ENCODE measurements at places on chromosomes 5 and 9.

DNA sequence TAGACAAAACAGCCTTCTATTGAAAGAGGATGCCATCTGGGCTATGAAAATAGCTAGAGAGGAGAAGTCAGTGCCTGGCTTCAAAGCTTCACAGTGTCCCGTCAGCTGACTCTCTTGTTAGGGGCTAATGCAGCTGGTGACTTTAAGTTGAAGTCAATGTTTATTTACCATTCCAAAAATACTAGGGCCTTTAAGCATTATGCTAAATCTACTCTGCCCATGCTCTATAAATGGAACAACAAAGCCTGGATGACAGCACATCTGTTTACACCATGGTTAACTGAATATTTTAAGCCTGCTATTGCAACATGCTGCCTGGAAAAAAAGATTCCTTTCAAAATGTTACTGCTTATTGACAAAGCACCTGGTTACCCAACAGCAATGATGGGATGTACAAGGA is 309.1 kb downstream of the NTRK2 start:
- DNase-seq, result no peak

- DNase-seq, result no peak
Measured at GRCh38 chr9:22211588-22212360, 202.7 kb upstream of the CDKN2B start.

GRCh38 chr5:172757394-172758010 is 13.5 kb downstream of the DUSP1 start:
- DNase-seq, result no peak

- no peak for DNase-seq
Measured at GRCh38 chr9:28688172-28688571, 1114.9 kb upstream of the C9orf72 start.

DNA sequence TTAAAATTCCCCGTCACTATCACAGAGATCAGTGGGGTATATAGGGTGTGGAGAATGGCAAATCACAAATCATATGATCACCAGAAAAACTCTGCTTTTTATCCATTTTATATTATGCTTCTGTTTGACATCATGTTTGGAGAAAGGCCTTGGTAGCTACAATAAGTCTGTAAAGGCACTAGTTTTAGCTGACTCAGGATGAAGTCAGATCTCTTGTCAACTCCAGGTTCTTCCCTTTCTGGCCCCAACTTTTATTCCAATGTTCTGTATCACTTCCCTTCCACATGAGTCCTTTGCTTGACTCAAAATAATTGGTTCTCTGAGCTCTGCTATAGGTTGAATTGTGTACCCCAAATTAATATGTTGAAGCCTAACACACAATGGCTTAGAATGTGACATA is 484.9 kb downstream of the PTPRD start:
- DNase-seq, result no peak

DNA sequence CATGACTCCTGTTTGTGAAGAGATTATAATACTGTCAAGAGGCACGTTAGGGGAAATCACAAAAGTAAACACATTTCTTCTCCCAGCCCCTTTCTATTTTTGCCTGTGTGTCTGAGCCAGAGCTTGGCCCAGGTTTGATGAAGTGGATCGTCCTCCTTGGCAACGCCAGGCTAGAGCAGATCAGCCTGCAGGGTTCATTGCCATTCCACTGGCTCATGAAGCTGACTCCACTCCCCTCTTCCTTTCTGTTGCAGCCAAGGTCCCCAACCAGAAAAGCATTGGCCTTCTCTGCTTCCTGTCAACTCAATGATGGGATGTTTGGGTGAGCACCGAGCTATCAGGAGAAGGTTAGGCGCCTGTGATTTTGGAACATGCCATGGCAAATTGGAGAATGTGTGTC is 3.3 kb downstream of the ADRB2 start:
- DNase-seq, result no peak

GRCh38 chr5:159915904-159916840 is at the start of gene ADRA1B:
Gene ADRA1B (plus strand): TSS chr5:159916482. CDS start chr5:159916906, 424 bp downstream.
- no peak for DNase-seq

DNA sequence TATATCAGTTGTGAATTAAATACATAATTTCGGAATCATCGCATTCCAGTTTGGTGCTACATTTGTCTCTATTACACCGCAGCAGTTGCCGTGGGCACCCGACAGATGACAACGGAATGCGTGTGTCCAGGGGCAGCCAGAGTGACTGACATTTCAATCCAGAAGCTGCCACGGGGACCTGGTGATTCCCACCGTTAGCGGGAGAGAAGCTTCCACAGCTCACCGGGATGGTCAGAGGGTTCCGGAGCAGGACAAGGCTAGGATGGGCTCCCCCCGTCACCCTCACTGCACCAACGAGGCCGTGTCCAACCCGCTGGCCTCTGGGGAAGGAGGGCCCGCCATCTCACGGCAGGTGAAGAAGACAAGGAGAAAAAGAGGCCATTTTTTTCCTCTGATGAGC is 86.8 kb downstream of the GTF3C4 start:
- DNase-seq, result no peak

- DNase-seq, result no peak
Measured at GRCh38 chr5:86115164-86115563, 502.6 kb upstream of the COX7C start.

DNA sequence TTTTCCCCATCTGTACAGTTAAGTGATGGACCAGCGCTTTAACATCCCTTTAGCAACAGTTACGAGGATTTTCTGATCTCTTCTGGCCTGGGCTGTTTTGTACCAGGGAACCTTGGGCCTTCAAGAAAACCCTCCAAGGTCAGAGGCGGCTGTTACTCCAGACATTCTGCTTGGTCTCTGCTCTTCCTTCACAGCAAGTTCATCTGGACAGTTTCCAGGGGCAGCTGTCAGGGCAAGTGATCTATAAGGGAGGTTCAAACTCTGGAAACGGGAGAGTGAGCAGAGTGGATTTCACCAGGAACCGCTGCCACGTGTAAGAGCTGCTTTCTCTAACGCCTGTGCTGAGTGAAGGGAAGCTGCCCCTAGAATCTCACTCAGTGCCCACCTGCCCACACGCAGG is 36.7 kb downstream of the ZNF618 start:
- DNase-seq, result no peak

DNA sequence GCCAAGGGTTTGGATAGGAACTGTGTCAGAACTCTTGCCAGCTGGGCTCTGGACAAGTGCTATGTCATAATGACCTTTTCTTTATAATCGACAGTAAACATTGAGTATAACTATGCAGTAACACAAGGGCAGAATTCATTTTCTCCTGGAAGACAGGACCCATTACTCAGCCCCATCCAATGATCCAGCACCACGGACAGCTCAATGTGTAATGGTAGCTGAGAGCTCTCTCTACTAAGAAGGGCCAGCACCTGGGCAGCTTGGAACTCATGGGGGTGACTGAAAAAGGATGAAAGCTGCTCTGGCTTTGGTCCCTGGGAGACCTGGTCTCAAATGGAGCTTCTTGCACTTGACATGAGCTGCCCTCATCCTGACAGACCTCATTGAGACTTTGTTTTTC is 347.8 kb downstream of the TRIM32 start:
- no peak for DNase-seq

DNA sequence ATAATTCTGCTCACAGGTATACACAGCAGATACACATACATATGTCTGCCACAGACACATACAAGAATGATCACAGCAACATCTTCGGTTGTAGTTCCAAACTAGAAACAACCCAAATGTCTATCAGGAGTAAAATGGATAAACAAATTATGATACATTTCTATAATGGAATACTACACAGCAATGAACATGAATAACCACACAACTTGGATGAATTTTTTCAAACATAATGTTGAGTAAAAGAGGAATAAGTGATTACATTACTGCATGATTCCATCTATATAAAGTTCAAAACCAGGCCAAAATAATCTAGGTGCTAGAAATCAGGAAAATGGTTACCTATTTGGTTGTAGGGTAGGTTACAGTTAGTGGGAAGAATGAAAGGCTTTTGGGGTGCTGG is 4.6 kb upstream of the EGFLAM start:
- no peak for DNase-seq

GRCh38 chr5:91207248-91207647 is 175.9 kb downstream of the ARRDC3 start:
- DNase-seq, result no peak

- no peak for DNase-seq
Measured at GRCh38 chr5:134642931-134643530, 5.6 kb upstream of the SEC24A start.

DNA sequence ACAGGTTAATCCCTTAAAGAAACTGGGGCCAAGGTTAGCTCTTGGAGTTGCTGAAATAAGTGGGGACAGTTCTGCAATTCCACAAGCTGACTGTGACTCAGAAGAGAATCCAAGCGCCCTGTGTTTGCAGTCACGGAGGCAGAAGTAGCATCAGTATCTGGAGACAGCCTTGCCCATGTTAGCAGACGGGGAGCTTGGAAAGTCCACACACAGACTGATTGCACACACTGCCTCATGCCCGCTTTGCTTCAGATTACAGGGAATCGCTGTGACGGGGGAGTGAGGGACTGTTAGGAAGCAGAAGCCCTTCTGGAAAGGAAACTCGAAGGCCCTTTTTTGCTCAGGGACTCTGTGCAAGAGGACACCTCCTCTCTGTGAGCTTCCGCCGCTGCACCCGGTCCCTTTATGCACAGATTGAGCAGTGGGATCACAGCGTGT is 30.9 kb upstream of the PPP1R26 start:
- DNase-seq, result no peak

DNA sequence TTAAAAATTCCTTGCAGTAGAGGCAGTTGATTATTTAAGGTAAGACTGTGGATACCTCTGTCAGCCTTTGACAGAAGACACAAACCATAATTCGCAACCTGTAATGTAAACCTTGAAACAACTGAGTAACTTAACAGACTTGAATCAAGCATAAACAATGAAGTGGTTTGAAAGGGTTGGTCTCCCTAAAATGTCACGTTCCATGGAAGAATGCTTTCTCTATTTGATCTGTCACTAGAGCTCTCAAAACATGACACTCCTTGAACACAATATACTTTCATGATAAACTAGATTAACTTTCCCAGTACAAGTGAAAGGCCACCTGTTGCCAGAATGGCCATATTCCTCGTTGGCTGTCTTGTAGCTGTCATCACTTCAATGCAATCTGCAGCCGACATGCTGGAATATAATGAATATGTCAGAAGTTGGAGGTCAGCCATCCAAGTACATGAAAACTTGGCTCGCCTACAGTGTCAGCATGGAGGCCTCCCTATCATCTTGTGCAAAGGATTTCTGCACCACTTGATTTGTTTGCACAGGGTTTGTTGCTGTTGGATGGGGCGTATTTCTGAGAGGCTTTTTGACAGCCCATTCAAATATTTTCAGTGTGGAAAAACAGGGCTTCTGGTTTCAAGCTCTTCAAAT is 228.0 kb downstream of the TLE4 start:
- no peak for DNase-seq

DNA sequence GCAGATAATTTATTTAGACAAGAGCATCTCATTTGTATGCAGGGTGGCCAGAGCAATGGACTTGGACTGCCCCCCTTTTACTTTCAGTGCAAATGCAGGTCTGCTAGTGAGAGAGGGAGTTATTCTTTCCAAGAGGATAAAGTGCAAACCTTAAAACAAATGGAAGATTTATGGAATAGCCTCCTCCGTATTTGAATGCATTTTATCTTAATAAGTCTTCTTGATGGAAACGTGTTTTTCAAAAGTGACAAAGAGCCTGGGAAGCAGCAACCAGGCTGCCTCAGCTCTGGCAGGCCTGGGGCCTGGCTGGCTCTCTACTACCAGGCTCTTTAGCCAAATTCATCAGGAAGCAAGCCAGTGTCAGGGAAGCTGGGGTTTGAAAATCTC is 6.8 kb downstream of the NR2F1 start:
- no peak for DNase-seq

DNA sequence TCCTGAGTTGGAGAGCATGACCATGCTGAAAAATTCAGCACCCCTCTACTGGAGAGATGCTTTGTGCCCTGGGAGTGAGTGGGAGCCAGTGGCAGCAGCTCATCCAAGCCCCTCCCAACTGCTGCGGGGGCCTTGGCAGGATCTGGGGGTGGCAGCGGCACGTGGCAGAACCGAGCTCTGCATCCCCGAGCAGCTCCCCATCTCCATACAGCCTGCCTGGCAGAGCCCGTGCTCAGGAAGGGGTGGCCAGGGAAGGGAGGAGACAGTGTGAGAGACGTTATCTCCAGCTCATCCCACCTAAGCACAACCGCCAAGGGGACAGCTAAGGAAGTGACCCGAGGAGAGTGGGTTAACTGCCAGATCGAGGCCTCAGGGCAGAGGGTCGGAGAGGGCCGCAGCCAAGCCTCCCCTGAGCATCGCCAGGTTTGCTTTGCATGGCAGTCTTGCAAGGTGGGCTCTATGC is 17.2 kb upstream of the DPM2 start:
- DNase-seq, result no peak

GRCh38 chr9:137254624-137255447 is at the start of gene NELFB:
Gene NELFB (plus strand): TSS chr9:137255327.
- DNase-seq, result peak; percentile 96

GRCh38 chr5:119322948-119323537 is 32.8 kb upstream of the TNFAIP8 start:
- DNase-seq, result no peak

All from stimulated activated CD8-positive, alpha-beta memory T cell treated with anti-CD3 and anti-CD28 coated beads, Interleukin-4, amount 100 ng/mL, for 1 hour (primary cell).